Sigmoid colon (tissue), 7 donors: ENCODE measurements at places on chromosomes 3 and 15.

DNA sequence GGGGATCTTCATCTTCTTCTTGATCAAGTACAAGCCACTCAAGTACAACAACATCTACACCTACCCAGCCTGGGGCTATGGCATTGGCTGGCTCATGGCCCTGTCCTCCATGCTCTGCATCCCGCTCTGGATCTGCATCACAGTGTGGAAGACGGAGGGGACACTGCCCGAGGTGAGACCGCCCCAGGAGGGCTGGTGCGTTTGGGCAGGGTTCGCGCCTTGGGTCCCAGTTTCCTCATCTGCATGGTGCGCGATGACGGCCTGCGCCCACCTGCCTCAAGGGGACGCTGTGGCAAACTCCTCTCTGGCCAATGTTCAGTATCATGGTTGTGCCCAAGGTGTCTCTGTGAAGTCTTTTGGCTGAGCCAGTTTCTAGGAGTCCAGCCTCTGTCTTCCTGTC, 57.5 kb upstream of the SLC6A1 start:
- no peaks in the 10 kb centered on the region for H3K27me3 ChIP-seq
- no peak overlapping the region for H3K4me3 ChIP-seq
- H3K27ac ChIP-seq = no peak overlapping the region
- no peaks in the 10 kb centered on the region for H3K36me3 ChIP-seq

DNA sequence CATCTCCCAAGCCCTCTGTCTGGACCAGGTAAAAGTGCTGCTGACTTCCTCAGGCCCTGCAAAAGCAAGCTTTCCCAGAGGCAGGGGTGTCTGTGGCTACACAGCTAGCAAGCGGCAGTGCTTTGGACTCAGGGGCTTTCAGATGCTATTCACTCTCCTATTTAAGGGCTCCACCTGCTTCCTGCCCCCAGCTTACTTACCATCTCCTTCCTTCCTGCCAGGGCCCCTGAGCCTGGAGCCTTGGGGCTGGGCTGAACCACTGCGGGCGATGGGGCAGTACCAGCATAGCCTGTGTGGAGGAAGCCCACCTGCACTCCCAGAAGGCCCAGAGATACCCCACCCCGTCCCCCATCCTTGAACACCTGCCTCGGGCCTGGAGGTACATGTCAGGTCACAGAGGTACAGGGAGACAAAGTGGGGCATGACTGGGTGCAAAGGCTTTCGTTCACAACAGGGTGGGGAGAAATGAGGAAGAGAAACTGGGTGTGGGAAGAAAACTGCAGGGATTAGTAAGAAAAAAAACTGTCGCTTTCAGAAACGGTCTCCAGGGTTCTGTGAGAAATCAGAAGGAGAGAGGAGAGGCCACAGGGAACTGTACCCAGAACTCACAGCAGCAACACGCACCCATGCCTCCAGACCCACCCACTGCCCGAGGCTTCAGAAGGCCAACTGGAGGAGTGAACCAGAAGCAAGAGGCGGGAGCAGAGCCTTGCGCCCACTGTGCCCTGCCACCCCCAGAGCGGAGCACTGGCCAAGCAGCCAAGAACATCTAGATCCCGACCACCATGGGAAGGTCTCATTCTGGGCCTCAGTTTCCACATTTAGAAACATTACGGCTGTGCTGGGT, 49.5 kb downstream of the CCDC12 start:
- H3K27me3 ChIP-seq = no peaks in the 10 kb centered on the region
- peak overlapping the region; percentile 13 for H3K27ac ChIP-seq
- H3K4me1 ChIP-seq = no peaks in the 10 kb centered on the region
- H3K36me3 ChIP-seq = peaks cover 35% of the 10 kb centered on the region

DNA sequence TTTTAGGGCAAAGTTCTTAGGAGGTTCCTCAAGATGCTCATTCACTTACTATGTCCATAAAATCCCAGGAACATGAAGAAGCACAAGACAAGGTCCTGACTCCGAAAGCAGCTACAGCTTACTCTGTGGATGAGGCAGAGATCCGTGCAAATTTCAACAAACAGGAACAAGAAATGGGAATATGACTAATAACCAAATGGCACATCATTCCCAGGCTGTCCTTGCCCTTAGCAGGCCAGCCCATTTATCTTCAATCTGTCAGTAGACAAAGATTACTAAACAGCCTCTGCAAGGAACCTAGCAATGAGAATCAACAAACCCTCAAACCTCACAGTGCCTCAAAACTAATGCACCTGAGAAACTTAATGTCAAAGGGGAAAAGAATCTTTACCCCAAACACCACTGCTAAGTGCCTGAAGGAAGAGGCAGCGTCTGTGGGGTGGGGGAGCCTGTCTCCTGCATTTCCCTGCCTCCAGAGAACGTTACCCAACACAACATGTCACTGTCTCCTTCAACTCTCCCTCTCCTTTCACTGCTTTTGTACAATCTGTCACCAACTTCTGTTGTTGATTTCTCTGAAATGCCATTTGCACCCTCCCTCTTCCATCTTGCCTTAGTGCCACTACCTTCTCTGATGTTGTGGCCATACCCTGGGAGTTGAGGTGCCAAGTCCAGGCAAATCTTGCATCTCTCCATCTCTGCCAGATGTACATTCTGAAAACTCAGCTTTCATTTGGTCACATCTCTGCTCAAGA, 4.8 kb downstream of the TNFAIP8L3 start:
- H3K4me3 ChIP-seq = no peak overlapping the region
- H3K27me3 ChIP-seq = no peaks in the 10 kb centered on the region
- H3K4me1 ChIP-seq = peaks cover 13% of the 10 kb centered on the region
- no peak overlapping the region for H3K27ac ChIP-seq

GRCh38 chr15:72203507-72203837, 5.9 kb upstream of the GRAMD2A start:
- DNase-seq = peak; percentile 84
- H3K4me1 ChIP-seq = peaks cover 14% of the 10 kb centered on the region
- peaks cover 76% of the 10 kb centered on the region for H3K36me3 ChIP-seq
- no peak overlapping the region for H3K4me3 ChIP-seq
- no peaks in the 10 kb centered on the region for H3K27me3 ChIP-seq
- peak overlapping the region; percentile 34 for H3K27ac ChIP-seq

DNA sequence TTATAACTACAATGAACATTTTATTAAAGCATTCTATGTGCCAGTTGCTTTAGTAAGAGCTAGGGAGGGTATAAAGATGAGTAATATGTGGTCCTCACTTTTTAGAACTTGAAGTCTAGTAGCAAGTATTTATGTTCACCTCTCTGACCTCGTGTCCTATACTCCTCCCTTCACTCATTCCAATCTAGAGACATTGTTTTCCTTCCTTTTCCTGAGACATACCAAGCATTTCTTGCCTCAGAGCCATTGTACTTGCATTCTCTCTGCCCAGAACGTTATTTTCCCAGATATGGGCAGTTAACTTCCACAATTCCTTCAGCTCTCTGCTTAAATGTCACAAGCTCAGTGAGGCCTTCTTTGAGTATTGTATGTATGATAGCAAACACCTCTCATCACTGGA, 408.6 kb downstream of the PDCD6IP start:
- H3K27me3 ChIP-seq = no peaks in the 10 kb centered on the region
- no peak for DNase-seq
- H3K27ac ChIP-seq = peak overlapping the region; percentile 69
- H3K4me3 ChIP-seq = no peak overlapping the region

- H3K4me3 ChIP-seq = peak overlapping the region; percentile 72
- no peak for DNase-seq
- H3K4me1 ChIP-seq = peaks cover 11% of the 10 kb centered on the region
- H3K36me3 ChIP-seq = no peaks in the 10 kb centered on the region
Measured at GRCh38 chr15:41971895-41972252, 483 bp downstream of the EHD4 start.

DNA sequence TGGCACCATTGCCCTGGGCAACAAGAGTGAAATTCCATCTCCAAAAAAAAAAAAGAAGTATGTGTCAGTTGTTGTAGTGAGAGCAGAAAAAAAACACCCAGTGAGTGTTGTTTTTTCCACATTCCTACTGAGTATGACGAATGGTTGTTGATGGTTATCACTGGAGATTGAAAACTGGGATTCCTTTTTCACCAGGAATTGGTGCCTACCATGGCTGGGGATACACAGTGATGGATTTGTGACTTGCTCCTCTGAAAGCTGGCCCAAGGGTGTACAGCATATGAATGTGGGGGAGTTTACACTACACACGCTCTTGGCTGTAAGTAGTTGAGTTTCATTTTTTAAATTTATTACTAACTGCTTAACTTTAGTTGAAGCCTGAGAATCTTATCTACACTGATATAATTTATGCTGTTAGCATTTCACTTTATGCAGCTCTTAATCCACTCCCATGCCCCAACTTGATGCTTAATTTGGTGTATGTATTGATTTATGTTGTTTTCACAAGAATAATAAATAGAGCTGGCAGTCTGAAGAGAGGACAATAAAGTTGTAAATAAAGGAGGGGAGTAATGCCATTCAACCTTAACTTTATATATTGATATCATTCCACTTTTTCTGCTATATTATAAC, 56.0 kb upstream of the MME start:
- no peak overlapping the region for H3K27ac ChIP-seq
- H3K4me1 ChIP-seq = peaks cover 10% of the 10 kb centered on the region
- H3K36me3 ChIP-seq = no peaks in the 10 kb centered on the region
- H3K27me3 ChIP-seq = no peaks in the 10 kb centered on the region
- no peak overlapping the region for H3K4me3 ChIP-seq

DNA sequence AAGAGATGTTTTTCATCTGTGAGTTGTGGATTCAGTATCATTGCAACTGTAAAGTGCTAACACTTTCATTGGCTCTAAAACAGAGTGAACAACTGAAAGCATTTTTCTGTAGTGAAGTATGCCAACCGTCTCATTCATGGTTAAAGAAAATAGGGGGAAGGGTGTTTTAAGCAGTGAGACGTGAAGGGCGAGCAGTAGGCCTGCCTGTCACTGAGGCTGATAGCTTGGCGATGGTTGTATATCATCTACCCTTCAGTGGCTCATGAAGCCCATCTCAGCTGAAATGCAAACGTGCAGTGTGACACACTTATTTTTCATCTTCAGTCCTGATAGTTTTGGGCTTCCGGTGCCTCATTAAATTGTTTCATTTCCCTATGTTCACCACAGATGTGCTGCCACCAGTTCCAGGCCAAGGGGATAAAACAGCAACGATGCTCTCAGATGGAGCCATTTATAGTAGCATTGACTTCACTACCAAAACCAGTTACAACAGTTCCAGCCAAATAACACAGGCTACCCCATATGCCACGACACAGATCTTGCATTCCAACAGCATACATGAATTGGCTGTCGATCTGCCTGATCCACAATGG, 562.0 kb downstream of the ROBO2 start:
- H3K27ac ChIP-seq = no peak overlapping the region
- no peak overlapping the region for H3K4me3 ChIP-seq
- no peaks in the 10 kb centered on the region for H3K36me3 ChIP-seq

GRCh38 chr3:50192689-50193141, 1.3 kb downstream of the GNAT1 start:
- H3K36me3 ChIP-seq = peaks cover 2% of the 10 kb centered on the region
- peaks cover 23% of the 10 kb centered on the region for H3K4me1 ChIP-seq
- no peak overlapping the region for H3K4me3 ChIP-seq
- no peak for DNase-seq

DNA sequence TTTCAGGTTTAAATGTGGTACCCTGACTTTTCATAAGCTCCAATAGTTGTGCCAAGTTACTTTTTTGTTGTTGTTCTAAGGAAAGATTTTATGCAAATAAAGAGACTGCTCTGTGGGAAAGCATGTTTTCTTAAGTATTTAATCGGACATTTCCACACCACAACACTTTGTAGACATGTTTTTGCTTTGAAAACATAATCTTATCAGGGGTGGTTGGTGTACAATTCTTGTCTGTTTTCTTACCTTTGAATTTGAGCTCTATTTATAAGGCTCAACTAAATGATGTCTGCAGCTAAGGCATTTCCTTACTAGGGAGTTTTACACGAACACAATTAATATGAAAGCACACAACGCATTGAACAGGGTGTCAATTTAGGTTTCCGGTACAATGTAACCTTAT, 81.5 kb upstream of the CDIN1 start:
- no peak overlapping the region for H3K27ac ChIP-seq
- H3K27me3 ChIP-seq = no peaks in the 10 kb centered on the region
- no peak for DNase-seq
- H3K4me3 ChIP-seq = no peak overlapping the region
- no peaks in the 10 kb centered on the region for H3K36me3 ChIP-seq
- H3K4me1 ChIP-seq = peaks cover 14% of the 10 kb centered on the region

DNA sequence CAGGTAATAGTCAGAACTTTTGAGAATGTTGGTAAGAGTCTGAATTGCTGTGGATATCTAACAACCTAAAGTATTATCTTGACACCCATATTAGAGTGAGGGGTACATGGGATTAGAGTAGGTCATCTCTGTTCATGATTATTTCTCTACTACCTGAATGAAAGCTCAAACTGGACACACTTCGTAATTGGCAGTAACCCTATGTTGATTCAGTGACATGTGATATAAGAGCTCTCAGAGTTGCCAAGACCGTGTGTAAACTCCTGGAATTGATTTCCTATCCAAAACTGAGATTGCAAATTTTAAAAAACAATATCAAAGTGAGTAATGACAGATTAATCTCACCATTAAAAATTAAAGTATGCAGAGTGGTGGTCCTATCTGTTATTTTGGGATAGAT, 214.8 kb upstream of the ARHGEF26 start:
- no peaks in the 10 kb centered on the region for H3K36me3 ChIP-seq
- no peaks in the 10 kb centered on the region for H3K4me1 ChIP-seq
- no peak overlapping the region for H3K4me3 ChIP-seq
- H3K27ac ChIP-seq = no peak overlapping the region

GRCh38 chr3:60229502-60229901, 1021.8 kb downstream of the FHIT start:
- H3K27me3 ChIP-seq = no peaks in the 10 kb centered on the region
- no peak overlapping the region for H3K27ac ChIP-seq
- H3K36me3 ChIP-seq = no peaks in the 10 kb centered on the region
- DNase-seq = no peak
- H3K4me1 ChIP-seq = no peaks in the 10 kb centered on the region

DNA sequence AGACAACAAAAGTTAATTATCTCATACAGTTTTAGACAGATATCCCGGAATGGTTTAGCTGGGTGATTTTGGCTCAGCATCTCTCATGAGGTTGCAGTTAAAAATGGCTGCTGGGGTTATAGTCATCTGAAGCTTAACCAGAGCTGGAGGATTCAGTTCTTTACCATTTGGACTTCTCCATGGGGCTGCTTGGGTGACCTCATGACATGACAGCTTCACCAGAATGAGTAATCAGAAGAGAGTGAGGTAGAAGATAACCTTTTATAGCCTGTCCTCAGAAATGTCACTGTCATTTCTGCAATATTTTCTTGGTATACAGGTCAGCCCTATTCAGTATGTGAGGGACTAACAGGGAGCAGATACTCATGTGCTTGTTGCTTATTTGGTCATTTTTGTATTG, 30.9 kb downstream of the TFG start:
- H3K36me3 ChIP-seq = peaks cover 5% of the 10 kb centered on the region
- H3K27ac ChIP-seq = no peak overlapping the region
- H3K4me3 ChIP-seq = no peak overlapping the region
- DNase-seq = no peak

- H3K27ac ChIP-seq = no peak overlapping the region
- DNase-seq = no peak
- no peaks in the 10 kb centered on the region for H3K36me3 ChIP-seq
Measured at GRCh38 chr3:140276703-140277102, 341.7 kb downstream of the CLSTN2 start.
